Suppressor macrophage (primary cell): ENCODE measurements at places on chromosomes 13 and 19.

DNA sequence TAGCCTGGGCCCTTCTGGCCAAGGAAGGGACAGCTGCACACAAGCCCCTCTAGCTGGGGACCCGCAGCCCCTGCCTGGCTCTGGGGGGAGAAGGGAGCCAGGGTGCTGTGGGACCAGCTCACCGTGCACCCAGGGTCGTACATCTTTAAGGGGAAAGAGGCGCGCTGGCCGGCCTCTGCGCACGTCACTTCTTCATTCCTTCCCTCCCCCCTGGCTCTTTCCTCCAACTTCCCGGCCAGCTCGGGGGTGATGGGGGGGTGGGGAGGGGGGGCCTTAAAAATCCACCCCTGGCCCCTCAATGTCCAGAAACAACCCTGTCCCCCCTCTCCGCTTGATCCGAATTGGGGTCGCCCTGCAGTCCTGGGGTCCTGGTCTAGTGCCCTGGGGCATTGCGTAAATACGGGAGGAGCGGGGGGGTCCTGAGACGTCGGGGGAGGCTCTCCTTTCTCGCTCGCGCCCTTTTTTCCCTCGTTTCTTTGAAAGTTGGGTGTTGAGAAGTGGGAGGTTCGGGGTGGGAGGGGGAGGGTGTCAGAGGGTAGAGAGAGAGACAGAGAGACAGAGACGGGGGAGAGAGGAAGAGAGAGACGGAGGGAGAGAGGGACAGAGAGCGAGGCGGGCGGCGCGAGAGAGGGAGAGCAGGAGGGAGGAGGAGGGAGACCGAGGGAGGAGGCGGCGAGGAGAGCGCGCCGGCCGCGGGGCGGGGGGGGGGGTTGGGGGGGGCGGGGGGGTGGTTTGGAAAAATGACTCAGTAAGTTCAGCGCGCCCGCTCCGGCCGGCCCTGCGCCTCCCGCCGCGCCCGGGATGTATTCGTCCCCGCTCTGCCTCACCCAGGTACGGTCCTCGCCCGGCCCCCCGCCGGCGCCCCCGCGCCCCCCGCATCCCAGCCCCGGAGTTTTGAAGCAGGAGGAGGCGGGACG, at the start of gene NFIC:
Gene NFIC (plus strand): TSS at position 748 of the 917 bp plus-strand sequence. CDS start 54 bp downstream, at position 802.
- DNase-seq: peak; percentile 75

GRCh38 chr19:54191811-54192453, 824 bp downstream of the TSEN34 start:
- DNase-seq: peak; percentile 42

GRCh38 chr19:7744871-7745650, 2.3 kb downstream of the CD209 start:
- peak; percentile 40 for DNase-seq

DNA sequence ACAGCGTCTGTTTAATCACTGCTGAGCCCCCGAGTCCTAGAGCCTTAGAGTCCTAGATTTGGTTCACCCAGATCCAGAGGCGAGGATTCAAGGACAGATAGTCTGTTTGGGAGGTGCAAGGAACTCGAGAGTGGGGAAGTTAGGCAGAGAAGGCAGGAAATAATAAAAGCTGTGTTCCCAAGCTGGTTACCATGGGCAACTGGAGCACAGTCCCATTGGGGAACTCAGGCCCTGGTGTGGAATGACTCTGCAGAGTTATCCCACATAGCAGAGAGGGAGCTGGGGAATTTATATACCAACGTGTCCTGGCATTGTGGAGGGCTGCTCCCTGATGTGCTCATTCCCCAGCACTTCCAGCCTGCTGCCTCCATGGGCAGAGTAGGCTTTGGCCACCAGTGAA, 9.7 kb downstream of the IGSF23 start:
- DNase-seq: peak; percentile 83
